ENCODE measurements at places on chromosomes 1 and 21.

GRCh38 chr1:86200901-86201300 is 44.3 kb upstream of the COL24A1 start:
- no peak for DNase-seq

- no peak for DNase-seq
Observed at GRCh38 chr1:116983112-116983511, 18.4 kb upstream of the CD101 start.

- DNase-seq, result no peak
Observed at GRCh38 chr1:109391157-109391556, 6.6 kb downstream of the SORT1 start.

DNA sequence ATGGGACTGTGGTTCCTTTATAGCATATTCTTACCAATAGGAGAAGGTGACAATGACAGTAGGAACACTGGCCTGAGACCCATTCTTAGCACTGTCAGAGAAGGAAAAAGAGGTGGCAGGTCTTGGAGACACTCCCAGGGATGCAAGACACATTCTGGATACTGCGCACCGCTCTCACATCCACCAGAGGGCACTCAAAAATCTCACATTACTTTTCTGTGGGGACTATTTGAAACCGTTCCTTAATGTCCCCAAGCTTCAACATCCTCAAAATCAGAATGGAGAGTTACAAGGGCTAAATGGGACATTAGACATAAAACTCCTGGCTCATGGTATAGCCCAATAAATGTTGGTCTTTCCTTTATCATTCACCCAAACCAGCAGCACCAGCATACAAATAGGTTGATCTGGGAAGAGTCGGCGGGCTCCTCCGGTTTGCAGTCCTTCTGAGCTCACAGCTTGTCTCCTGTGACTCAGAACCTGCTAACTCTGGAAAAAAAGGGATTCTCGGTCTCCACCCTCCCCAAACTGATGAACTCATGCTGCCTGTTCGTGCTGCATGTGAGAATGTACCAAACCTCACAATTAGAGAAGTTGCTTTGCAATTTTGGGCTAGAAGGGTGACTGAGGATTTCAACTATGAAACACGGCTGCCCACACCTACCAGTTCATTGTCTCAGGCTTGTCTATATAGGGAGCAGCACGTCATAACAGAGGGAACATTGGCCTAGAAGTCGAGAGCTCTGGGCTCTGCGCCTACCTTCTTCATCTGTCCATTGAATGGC is 40.2 kb downstream of the IL12RB2 start:
- peak; percentile 30 for DNase-seq

- DNase-seq, result no peak
Observed at GRCh38 chr1:55588309-55588708, 373.1 kb upstream of the USP24 start.

GRCh38 chr21:35840949-35841348 is 219.4 kb downstream of the SETD4 start:
- no peak for DNase-seq

GRCh38 chr1:28197682-28198415 is 21.4 kb upstream of the PTAFR start:
- DNase-seq, result no peak

DNA sequence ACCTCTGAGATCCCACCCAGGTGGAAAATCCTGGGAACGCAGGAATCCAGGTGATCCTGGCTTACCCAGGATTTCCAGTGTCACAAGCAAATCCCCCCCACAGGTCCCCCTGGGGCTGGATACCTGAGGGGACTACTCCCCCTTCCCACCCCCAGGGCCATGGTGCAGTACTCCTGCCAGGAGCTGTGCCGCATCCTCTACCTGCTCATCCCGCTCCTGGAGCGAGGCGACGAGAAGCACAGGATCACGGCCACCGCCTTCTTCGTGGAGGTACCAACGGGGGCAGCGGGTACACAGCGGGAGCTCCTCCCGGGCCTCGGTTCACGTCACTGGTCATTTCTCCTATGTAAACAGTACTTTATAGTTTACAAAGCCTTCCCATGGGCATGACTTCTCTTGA is 20.4 kb upstream of the TTC4 start:
- no peak for DNase-seq

DNA sequence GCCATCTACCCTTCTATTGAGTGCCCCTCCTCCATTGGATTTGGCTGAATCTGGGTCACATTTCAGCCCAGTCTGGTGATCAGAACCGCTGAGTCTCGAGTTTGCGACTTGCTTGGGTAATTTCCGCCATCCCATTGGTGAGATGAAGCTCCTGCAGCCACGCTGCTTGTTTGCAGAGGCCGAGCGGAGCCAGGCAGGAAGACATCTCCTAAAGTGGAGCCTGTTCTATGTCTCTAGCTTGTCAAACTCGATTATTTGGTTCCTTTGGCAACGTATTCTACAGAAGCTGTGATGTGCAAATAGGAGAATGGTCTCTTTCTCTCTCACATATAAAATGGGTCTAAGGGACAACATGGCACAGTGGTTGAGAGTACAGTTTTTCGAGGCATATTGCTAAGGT is 206.8 kb upstream of the PLXNA2 start:
- no peak for DNase-seq

DNA sequence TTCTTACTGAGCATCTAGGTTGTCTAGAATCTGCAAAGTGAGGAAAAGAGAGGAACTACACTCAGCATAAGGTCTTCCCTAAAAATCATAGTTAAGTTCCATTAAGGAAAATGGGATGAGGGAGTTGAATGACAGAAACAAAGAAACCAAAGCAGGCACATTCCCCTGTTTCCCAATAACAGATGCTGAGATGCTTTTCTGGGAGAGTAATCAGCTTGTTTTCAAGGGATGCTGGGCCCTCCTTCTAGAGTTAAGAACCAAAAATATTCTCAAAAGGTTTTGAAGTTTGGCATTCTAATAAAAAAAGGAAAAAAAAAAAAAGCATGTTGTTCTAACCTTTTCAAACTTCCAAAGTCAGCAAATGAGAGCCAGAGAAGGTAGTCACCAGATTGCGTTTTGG is 105.2 kb upstream of the ZNF648 start:
- no peak for DNase-seq

DNA sequence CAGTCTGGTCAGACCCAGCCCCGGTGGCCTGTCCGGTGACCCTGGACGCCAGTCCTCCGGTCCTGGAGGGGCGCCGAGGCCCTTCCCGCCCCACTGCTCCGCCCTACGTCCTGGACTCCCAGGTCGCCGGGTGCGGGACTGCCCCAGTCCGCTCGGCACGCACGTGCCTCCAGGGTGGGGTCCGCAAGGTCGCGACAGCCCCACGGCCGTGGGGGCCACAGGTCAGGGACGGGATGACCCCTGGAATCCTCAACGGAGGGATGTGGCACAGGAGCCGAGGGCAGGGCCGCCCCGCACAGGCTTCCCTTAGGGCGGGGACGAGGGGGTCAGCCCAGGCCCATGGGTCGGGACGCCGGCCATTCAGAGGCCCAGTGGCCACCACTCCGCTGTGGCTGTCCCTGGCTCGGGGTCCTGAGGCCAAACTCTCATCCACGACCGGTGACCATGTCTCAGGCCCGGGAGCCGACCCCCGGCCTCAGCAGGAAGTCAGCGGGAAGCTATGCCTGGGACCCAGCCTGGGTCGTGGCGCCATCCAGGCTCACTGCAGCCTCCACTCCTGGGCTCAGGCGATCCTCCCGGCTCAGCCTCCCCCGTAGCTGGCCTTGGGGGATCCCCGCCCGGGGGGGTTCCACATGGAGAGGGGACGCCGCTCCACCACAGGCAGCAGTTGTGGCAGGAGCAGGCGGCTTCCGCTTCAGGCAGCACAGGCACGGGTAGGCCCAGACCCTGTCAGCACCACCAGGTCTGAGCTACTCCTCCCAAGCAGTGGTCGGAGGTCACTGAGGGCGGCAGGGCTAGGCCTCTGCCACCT is 599 bp upstream of the TMEM240 start:
- DNase-seq, result no peak

DNA sequence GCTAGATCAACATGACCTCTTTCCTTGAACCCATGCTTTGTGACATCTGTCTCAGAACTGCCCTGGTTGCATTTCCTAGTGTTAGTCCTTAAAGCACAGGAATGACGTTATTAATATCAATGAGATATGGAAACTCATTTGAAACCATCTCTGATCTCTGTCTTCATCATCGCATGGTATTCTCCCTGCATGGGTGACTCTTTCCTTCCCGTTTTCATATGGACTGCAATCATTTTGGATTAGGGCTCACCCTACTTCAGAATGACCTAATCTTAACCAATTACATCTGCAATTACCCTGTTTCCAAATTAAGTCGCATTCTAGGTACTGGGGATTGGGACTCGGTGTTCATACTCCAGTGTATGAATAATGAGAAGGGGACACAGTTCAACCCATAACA is 41.7 kb upstream of the DISC1 start:
- DNase-seq, result no peak

- no peak for DNase-seq
Observed at GRCh38 chr1:178819123-178819522, 51.8 kb downstream of the ANGPTL1 start.

DNA sequence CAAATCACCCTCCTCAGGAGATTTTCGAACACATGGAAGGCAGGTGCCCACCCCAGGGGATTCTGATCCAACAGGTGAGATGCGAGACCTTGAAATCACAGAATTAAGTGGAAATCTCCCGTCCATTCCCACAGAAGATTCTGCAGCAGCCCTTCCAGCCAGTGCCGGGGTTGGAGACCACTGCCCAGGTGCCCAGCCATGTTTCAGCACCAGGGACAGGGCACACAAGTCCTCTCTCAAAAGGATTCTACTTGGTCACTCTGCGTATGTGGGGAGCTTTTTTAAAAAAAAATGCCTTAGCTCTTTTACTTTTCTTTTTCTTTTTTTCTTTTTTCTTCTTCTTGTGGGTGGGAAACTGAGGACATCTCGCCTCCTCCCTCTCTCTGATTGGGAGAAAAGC is 80.7 kb downstream of the VWA5B1 start:
- no peak for DNase-seq

- no peak for DNase-seq
Observed at GRCh38 chr1:12343823-12344487, 114.1 kb downstream of the VPS13D start.

DNA sequence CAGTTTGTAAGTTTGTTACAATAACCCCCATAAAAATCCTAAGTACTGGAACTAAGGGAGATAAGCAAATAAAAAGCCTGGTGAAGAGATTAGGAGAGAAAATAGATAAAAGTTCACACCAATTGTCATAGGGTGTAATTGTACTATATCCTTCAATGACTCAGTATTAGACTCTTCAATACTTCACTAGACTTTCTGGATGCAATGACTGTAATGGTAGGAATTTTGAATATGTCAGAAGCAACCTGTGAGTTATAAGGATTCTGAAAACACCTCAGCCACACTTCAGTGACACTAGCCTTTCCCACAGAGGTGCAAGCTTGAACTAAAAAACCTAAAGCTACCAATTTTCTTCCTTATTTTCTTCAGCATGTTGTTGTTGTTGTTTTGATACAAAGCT is 147.9 kb downstream of the PTGER3 start:
- DNase-seq, result no peak

GRCh38 chr21:36551321-36551720 is 71.4 kb upstream of the CLDN14 start:
- no peak for DNase-seq

- DNase-seq, result peak; percentile 83
Observed at GRCh38 chr1:151059109-151060006, at the start of gene CDC42SE1. CDC42SE1 (minus strand) TSS chr1:151059622; CDS start chr1:151055730, 3,892 bp downstream.

GRCh38 chr1:33635336-33636012 is 163.0 kb downstream of the ZSCAN20 start:
- DNase-seq, result no peak

GRCh38 chr1:155125511-155125945 is 2.1 kb upstream of the EFNA1 start:
- DNase-seq, result no peak

- no peak for DNase-seq
Observed at GRCh38 chr1:218846181-218846580, 327.5 kb upstream of the LYPLAL1 start.

DNA sequence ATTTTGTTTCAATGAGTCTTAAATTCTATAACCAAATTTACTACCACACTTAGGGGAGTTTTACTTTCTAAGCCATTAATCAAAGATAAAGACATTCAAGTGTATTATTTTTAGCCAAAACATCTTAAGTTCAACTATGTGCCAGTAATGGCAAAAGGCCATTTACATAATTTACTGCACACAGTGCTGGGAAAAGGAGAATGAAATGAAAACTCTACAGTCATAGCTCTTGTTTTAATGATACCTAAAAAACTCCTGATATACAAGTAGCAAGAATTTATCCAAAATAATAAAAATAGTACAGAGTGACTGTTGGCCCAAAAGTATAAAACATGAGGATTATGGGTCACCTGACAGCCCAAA is 42.4 kb upstream of the C1orf198 start:
- DNase-seq, result no peak

DNA sequence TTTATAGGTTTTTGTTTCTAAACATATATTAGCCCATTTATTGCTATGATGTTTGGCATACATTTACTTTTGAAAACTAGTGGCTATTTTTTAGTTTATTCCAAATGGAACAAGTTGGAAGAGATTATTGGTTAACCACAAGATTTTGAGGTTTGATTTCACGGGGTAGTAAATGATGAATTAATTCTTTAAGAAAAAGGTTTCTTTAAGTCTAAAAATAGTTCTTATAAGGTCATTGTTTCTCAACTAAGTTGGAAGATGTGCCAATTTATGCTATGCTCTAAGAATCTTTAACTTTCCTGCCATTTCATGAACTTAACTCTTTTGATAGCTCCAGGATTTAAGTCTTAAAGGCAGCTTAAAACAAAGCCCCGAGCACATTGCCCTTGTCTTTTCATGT is 183.8 kb downstream of the LMO4 start:
- DNase-seq, result no peak

GRCh38 chr1:242824435-242824834 is 299.9 kb upstream of the PLD5 start:
- DNase-seq, result no peak

- no peak for DNase-seq
Observed at GRCh38 chr1:53708687-53709086, 30.3 kb downstream of the GLIS1 start.

GRCh38 chr1:157437296-157437695 is 115.0 kb downstream of the FCRL5 start:
- no peak for DNase-seq

DNA sequence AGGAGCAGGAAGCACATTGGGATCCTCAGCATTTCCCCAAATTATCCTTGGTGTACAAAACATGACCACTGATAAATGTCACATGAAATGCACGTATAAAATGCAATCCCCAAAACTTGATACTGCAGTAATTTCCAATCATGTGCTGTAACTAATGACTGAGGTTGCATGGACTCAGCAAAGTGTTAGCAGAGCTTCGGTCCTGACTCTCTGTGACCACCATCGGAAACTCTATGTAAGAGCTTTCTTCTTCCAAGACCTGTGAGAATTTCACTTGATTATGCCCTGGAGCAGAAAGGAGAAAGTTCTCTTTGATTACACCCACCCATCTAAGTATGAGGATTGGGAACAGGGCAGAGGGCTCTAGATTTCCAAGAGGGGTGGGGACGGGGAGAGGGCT is 908 bp downstream of the CD53 start:
- DNase-seq, result no peak
